ENCODE measurements at places on chromosomes 16 and 17.
A peak's percentile ranks its signal among the peaks of the same experiment; 100 is the strongest.

DNA sequence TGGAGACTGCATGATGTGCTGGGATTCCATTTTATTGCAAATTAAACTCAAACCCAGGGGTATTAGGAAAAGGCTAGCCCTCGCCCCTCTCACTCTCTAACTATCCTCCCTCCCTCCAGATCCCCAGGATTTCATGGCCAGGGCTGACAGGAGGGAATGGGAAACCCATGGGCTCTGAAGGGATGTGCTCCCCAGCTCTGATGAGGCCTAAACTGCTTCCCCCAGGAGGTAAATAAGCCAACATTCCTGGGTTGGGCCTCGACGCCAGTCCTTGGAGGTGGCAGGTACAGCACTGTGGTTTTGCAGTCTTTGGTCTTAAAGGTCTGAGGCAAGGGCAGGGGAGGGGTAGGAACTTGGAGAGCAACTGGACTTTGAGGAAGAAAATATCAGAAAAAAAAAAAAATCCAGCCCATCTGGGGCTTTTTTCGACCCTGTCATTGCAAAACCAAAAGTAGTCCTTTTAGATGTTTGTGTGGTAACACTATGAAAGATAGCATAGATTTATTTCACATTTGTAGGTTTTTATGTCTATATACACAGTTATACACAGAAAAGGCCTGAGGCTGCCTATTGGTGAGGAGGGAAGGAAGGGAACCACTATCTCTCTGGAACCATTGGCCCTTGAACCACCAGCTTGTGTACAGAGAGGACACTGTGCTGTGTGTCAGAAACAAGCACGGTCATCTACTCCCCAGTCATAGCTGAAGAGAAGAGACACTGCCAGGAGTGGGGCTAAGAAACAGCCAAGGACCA is 12.0 kb downstream of the C17orf113 start:
- DNase-seq: no peak

- peak; percentile 9 for DNase-seq
These were observed 53.4 kb downstream of the MFSD11 start for GRCh38 chr17:76791053-76791980.

- DNase-seq: no peak
These were observed 140.2 kb upstream of the ADAMTS18 start for GRCh38 chr16:77574867-77575624.

DNA sequence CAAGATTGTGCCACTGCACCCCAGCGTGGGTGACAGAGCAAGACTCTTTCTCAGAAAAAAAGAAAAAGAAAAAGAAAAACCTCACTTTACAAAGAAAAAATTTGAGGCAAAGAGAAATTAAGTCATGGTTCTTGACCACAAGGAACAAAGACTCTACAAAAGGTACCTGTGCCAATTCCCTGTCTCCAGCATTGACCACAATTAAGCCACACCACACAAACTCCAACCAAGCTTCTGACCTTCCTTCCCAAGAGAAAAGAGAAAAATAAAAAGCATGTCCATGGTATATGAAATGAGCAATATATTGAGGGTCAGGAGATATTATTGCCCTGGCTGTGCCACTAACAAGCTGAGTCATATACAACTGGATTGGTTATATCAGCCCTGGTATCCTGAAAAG is 146.3 kb upstream of the NOG start:
- no peak for DNase-seq

DNA sequence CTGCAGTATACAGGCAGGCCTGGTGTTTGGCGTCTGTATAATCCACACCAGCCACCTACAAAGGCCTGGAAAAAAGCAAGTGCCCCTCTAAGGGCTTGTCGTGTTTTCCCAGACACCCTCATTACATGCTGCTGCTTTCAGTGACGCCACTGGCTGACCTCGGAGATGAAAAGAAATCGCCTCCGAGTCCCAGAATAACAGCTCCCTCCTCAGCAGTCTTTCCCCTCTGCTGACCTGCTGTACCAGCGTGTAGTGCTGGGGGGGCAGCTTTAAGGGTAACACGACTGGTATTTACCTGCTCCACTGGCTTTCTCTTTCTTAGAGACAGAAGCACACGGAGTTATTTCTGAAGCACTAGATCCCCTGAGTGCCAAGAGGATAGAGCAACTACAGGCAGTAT is 296.8 kb downstream of the GRIN2A start:
- peak; percentile 3 for DNase-seq

All from substantia nigra (tissue), 51 donors.